Heart right ventricle (tissue), 16 donors: ENCODE measurements at places on chromosomes 12 and 14. TPM values are rescaled to one million over a fixed set of nuclear protein-coding genes. Genes with fewer than 3 reads are reported as not detected.
A peak's percentile ranks its signal among the peaks of the same experiment; 100 is the strongest.

The RBP5 gene
- polyA plus RNA-seq: 1.8 TPM

The DRAM1 gene
- polyA plus RNA-seq: 4.3 TPM

DNA sequence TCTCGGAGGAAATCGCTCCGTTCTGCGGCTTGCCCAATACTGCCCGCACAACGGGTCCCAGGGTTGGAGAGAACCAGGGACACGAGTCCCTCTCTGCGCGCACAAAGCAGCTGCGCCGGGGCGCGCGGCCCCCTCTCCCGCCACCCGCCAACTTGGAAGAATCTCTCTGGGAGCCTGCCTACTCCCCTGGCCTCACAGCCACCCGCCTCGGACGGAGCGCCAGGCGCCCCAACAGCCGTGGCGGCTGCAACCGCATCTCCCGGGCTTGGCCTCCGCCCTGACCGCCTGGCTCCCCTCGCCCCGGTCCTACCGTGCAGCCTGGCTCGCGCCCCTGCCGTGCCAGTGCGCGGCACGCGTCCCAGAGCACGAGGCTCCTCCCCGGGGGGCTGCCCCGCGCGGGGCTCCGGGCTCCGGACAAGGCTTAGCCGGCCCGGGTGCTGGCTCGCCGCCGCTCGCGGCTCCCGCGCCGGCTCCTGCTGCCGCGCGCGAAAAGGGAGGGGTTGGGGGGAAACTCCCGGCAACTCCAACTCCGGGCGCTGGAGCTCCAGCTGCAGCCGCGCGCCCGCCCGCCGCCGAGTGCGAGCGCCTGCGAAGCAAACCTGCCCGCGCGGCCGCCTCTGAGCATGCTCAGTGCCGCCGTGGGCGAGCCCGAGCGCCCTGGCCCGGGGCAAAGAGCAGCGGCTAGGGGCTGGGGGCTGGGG is at the start of gene STXBP6:
Gene STXBP6, minus strand, starts transcription at position 580 of the 701 bp plus-strand sequence. CDS start 75,329 bp downstream, outside the sequence.
- peak; percentile 74 for DNase-seq

GRCh38 chr12:51839310-51839947 is 9.1 kb downstream of the FIGNL2 start:
- DNase-seq: no peak

GRCh38 chr12:16604596-16605252 is 1.2 kb downstream of the LMO3 start:
- DNase-seq: peak; percentile 15

GRCh38 chr14:104876251-104876699 is 11.2 kb downstream of the CEP170B start:
- peak; percentile 28 for DNase-seq

DNA sequence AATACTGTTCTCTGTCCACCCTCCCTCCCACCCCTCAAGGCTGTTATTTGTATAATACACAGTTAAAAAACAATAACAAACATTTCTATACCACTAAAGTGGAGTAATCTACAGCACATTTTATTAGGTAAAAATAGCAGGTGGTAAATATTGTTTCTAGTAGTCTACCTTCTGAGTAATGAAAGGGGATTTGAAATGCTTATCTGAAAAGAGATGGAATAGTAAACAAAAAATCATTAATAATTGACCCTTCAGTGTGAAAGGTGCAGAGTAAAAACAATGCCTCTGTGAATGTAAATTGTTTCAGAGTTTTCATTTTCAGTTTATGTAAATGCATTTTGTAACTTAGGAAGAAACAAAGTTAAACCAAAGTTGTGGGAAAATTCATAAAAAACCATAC is 321.2 kb downstream of the SLC16A7 start:
- DNase-seq: no peak
